Activated gamma-delta T cell (primary cell): ENCODE measurements at places on chromosomes 3 and 15.

DNA sequence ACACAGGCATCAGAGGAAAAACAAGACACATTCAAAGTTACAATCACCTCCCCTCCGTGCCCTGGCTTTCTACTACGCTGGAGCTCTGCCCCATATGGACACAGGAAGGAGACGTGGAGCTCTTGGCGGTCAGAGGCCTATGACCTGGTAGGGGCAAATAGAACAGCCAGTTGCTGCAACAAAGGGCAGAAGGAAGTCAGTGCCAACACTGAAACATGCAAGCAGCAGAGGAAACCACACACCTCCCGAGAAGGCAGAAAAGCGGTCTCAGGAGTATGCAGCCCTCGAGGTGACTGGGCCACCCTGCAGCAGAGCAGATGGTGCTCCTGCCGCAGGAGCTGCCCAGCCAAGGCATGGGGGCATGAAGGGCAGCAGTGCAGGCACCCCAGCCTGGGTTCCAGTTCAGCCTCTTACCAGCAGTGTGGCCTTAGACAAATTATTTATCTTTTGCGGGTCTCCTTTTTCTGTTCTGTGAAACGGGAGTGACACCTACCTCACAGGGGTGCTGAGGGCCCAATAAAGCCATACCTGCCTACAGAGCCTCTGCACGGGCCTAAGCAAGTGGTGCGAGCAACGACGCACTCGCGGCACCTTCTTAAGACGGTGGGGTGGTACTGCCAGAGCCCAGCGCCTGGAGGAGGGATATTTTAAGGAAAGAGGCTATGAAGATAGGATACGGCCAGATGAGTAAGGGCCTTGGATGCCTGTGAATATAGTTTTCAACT, 8.6 kb downstream of the ZXDC start:
- DNase-seq, result no peak

GRCh38 chr3:60979461-60980341, 271.6 kb downstream of the FHIT start:
- no peak for DNase-seq

- DNase-seq, result no peak
Observed at GRCh38 chr15:98501632-98502031, 146.7 kb upstream of the IGF1R start.

GRCh38 chr3:117184574-117184973, 475.0 kb downstream of the TUSC7 start:
- no peak for DNase-seq

DNA sequence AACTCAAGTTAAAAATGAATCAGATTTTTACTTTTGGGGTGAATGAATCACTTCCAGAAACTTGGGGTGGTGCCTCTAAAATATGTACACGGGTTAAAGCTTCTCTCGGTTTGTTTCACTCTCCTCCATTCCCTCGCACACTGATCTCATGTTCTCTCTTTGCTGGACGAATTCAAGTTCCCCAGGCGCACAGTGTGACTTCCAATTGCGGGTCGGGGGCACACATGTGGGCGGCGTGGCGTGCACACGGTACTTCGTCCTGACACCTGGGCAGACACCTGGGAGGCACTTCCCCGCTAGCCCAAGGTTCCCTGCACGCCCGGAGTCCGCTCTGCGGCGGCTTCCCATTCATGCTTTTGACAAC, 692 bp downstream of the SCAANT1 start:
- DNase-seq, result no peak

DNA sequence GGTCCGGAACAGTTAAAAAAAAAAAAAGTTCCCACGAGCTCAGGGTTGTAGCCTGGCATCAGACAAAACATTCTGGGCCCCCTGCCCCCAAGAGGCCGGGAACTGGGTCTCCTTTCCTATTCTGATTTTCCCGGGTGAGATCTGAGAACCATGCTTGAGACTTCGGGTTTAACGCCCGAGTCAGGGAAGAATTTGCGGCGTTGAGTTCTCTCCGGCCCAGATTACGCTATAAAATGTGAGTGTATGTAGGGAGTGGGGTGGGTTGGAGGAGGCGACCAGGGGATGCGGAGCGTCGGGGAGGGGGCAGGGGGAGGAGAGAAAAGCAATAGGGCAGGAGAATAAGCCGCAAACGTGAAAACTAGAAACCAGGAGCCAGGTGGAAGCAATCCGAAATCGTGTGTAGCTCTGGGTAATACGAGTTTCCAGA, 2.7 kb downstream of the ZIC1 start:
- no peak for DNase-seq

DNA sequence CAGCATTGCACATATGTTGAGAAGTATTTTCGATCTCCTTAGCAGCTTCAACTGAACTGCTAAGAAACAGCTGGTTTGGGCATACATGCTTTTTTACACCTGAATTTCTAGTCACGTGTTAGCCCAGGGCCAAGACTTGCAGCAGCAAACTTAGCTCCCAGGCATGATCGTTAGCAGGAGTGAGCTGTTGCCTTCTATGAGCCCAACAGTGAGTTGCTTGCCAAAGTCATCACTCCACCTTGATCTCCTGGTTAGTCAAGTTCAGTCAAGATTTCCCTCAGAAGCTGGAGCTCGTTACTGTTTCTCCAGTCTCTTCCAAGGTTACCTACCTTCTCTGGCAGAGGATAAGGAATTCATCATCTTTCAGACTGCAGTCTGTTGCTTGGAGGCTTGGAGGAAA, 100.4 kb upstream of the SEMA6D start:
- DNase-seq, result no peak

DNA sequence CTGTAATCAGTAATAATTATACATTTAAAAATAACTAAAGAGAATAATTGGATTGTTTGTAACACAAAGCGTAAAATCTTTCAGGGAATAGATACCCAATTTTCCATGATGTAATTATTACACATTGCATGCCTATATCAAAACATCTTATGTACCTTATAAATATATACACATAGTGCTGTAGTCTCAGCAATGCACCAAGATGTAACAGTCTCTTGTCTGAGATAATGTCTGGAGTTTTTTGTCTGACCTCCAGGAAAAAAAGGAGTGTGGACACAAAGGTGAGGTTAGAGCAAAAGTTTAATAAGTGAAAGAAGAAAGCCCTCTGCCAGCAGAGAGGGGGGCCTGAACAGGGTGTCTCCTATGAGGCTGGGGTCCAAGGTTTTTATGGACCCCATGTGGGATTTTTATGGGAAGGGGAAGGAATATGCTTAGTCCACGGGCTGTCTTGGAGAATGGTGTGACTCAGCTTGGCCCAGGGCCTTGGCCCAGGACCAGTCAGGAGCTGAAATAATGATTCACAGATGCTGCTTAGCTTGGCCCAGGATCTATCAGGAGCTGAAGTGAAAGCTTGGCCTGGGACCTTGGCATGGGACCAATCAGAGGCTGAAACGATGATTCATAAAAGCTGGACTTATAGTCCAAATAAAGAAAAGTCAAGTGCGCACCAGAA, 545.0 kb downstream of the ZPLD1 start:
- DNase-seq, result no peak

DNA sequence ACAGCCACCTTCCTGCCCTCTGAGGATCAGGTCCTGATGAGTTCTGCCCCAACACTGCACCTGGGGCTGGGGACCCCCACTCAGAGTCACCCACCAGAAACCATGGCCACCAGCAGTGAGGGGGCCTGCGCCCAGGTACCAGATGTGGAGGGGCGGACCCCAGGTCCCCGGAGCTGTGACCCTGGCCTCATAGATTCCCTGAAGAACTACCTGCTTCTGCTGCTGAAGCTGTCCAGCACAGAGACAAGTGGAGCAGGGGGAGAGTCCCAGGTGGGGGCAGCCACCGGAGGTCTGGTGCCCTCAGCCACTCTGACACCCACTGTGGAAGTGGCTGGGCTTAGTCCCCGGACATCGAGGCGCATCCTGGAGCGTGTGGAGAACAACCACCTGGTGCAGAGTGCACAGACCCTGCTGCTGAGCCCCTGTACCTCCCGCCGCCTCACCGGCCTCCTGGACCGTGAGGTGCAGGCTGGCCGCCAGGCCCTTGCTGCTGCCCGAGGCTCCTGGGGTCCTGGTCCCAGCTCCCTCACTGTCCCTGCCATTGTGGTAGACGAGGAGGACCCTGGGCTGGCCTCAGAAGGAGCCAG, 27.0 kb upstream of the SLC28A1 start:
- DNase-seq, result no peak

DNA sequence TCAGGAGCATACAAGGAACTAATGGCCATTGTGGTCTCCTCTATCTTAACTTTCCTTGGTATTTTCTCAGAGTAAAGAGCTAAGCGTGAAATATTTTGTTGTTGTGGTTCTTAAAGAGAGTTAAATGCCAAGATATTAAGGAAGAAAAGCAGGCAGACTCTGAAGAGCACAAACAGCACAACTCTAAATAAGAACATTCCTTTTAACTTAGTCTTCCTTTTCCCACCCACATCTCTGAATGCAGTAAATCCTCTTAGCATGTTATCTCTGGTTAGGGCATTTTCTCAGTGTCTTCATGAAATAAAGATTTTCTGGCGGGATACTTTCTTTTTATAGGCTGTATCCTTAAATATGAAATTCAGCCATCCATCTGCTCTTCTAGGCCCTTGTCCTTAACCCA, 1.5 kb downstream of the GPR87 start:
- no peak for DNase-seq

DNA sequence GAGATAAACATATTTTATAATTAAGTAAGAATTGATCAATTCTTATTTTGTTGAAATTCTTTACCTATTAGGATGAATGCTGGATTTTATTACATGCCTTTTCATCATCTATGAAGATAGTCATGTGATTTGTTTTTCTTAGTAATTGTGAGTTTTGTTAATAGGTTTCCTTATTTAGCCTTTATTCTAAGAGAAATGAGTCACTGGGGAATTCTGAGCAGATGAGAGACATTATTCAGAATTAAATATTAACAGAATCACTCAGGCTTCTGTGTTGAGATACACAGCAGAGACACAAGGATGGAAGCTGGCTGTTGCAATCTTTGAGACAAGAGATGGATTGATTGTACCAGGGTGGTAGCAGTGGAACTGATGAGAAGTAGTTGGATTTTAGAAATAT, 7.4 kb upstream of the ANO10 start:
- DNase-seq, result no peak

- DNase-seq, result no peak
Observed at GRCh38 chr3:72816862-72817355, 31.3 kb downstream of the SHQ1 start.

DNA sequence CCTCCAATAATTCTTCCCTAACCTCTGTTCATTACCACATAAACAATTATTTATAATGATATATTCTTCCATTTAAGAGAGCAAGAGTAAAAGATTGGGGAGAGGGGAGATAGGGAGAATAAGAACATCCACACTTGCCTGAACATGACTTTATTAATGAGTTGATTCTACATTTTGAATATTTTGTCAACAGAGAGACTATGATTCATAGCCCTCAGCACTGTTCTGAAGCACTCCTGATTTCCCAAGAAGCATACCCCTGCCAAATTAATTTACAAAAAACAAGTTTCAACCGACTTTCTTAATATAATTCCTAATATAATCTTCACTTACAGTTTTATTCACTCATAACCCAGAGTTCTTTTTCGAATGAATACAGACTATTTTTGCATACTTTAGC, 828.8 kb downstream of the ROBO2 start:
- no peak for DNase-seq

DNA sequence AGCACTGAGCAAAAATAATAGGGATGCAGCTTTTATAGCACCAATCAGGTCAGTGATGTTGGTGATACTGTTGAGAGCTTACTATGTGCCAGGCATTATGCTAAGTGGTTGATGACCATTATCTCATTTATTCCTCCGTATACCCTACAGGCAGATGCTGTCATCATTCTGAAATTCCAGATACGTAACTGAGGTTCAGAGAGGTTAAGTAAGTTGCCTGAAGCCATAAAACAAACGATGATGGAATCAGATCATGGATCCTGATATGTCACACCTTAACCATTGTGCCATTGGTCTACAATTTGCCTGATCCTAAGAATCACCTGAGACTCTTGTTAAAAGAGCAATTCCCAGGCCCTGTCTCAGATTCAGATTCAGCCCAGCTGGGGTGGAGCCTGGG, 49.5 kb downstream of the ST6GAL1 start:
- no peak for DNase-seq

GRCh38 chr15:72588096-72588495, 66.4 kb upstream of the GOLGA6B start:
- no peak for DNase-seq

DNA sequence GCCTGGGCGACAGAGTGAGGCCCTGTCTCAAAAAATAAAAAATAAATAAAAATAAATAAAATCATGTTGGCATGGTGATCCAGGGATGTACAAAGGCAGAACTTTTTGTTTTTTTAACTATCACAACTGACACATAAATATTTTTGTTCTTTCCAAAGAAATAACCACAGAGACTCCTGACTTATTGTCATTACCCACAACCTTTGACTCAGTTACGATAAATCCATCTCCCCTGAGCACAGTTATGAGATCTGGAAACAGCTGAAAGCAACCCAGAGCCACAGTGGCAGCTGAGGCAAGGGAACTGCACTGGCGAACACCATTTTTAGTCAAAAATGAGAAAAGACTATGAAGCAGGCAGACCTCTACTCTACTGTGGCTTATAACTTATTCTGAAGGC, 24.0 kb downstream of the OSBPL10 start:
- no peak for DNase-seq

- no peak for DNase-seq
Observed at GRCh38 chr3:183508821-183509220, 46.7 kb downstream of the KLHL6 start.

DNA sequence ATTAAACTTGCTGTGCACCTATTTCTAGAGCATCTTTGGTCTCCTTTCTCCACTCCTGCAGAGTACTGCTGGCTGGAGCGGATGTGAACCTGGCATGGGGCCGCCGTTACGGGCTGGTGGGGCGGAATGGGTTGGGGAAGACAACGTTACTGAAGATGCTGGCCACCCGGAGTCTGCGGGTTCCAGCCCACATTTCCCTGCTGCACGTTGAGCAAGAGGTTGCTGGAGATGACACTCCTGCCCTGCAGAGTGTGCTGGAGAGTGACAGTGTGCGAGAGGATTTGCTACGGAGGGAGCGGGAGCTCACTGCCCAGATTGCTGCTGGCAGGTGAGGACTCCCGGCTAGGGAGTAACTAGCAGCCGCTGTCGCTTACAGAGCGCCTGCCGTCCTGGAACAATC, 2.1 kb downstream of the ABCF3 start:
- DNase-seq, result no peak

- DNase-seq, result no peak
Observed at GRCh38 chr15:38904298-38904697, 339.7 kb upstream of the RASGRP1 start.

- no peak for DNase-seq
Observed at GRCh38 chr3:13709706-13710105, 160.8 kb downstream of the FBLN2 start.

DNA sequence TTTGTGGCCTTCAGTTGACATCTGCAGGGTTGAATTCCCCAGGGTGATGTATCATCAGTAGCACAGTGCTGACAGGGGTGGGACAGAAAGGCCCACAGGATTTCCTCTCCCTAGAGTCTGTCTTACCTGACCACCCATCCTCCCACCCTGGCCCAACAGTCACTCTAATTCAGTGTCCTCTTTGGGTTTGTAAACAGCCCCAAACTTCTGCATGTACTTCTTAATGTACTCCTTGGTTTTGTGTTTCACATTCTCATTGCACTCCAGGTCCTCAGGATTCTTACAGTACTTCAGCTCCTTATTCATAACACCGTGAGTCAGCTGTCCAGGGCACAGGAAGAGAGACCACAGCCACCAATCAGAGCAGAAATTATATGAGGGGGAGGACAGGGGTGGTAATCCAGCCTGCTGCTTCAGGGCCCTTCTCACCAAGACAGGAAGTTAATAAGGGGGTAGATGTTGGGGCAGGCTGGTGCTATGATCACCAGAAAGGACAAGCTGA, 37.5 kb downstream of the NBEAL2 start:
- no peak for DNase-seq

GRCh38 chr3:45852828-45853227, 10.9 kb upstream of the LZTFL1 start:
- no peak for DNase-seq
